Lung microvascular endothelial cell (primary cell): ENCODE measurements at places on chromosomes 2 and 18. TPM values are rescaled to one million over a fixed set of nuclear protein-coding genes. Genes with fewer than 3 reads are reported as not detected.

The KIAA2012 gene
- not detected in 2 replicates for total RNA-seq

The RAB12 gene
- 43.4 and 54.8 TPM in 2 replicates for total RNA-seq

The TRIM43 gene
- total RNA-seq: not detected in 2 replicates

The TMEM163 gene
- total RNA-seq: 1.1 TPM in 1 of 2 replicates, not detected in the other

The TEX44 gene
- total RNA-seq: not detected in 2 replicates

The QPCT gene
- total RNA-seq: 0.60 and 3.7 TPM in 2 replicates

The LYPD1 gene
- 1.1 and 1.2 TPM in 2 replicates for total RNA-seq

The G6PC2 gene
- not detected in 2 replicates for total RNA-seq

The ZBTB7C gene
- total RNA-seq: under 0.01 TPM in 1 of 2 replicates, not detected in the other

The APOB gene
- under 0.01 TPM in 2 replicates for total RNA-seq

The DPP10 gene
- total RNA-seq: not detected in 2 replicates

The CD8B gene
- not detected in 2 replicates for total RNA-seq

GRCh38 chr2:63866009-63866709, 24.5 kb downstream of the UGP2 start:
- no peak for DNase-seq

GRCh38 chr2:197381641-197382040, 53.2 kb downstream of the SF3B1 start:
- DNase-seq: no peak

DNA sequence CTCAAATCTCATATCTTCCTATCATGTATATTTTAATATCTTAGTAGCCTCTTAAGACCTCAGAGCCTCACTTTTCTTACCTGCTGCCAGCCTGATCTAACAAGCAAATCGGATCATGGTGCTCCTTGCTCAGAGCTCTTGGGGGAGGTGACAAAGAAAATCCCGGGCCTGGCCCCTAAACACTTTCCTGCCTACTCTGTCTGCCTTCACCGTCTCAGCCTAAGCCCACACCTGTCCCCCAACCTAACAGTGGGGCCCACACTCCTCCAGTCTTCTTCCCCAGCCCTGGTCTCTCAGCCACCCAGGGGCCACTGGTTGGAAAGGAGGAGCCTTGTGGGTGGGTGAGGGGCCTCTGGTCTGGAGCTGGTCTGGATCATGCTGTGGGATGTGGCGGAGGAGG, 207.3 kb downstream of the HAUS1 start:
- no peak for DNase-seq

GRCh38 chr2:221705185-221705877, 133.2 kb upstream of the EPHA4 start:
- no peak for DNase-seq

- DNase-seq: no peak
Observed at GRCh38 chr2:62495761-62496160, 10.2 kb downstream of the TMEM17 start.

DNA sequence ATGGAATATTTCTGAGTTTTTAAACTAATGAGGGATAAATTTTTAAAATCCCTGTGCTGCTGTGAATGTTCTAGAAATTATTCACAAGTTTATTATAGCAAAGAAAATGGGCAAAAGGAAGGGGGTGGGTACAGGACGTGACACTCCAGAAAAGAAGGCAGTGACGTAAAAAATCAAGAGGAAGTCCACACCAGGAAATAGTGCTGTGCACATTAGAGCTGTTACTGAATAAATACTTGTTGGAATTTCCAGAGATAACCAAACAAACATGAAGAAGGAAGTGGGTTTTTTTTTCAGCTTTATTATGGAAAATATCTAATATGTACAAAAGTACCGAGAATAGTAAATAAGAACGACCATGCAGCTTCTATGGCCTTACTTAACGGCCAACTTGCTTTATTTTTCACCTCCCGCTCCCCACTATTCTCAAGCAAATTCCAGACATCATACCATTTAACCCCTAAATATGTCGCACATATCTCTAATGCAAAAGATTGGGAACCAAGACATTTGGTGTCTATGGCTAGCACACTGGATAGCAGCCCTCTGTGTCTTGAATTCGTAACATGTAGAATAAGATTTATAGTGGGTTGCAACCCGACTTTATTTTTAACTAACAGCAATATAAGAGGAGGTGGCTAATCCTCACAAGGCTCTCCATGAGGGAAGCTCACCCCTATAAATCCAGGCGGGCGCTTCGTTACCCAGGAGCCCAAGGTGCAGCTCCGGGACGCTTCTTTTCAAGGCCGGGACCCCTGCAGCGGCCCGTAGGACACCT, 580 bp upstream of the NDUFV2 start:
- peak; percentile 91 for DNase-seq

DNA sequence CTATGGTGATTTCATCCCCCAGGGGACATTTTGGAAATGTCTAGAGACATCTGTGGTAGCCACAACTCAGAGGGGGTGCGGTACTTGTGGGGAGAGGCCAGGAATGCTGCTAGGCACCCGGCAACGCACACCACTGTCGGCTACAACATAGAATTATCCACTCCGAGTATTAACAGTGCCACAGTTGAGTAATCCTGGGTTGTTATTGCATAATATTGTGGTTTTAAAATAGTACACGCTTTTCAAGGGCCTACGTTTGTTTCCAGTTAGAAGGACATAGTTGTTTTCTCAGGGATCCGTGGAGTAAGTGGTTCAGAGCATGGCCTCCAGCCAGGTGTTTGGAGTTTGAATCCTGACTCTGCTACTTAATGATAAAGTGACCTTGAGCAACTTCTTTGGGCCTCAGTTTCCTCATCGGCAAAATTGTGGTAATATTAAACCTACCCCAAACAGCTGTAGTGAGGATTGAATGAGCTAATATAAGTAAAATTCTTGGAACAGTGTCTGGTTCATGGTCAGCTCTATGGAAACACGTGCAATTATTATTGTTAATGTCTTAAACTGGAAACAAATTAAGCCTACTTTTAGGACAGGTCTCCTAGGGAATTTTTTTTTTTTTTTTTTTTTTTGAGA, 24.5 kb downstream of the CYP27A1 start:
- DNase-seq: no peak

- DNase-seq: no peak
Observed at GRCh38 chr2:6576302-6576701, 289.4 kb downstream of the CMPK2 start.

DNA sequence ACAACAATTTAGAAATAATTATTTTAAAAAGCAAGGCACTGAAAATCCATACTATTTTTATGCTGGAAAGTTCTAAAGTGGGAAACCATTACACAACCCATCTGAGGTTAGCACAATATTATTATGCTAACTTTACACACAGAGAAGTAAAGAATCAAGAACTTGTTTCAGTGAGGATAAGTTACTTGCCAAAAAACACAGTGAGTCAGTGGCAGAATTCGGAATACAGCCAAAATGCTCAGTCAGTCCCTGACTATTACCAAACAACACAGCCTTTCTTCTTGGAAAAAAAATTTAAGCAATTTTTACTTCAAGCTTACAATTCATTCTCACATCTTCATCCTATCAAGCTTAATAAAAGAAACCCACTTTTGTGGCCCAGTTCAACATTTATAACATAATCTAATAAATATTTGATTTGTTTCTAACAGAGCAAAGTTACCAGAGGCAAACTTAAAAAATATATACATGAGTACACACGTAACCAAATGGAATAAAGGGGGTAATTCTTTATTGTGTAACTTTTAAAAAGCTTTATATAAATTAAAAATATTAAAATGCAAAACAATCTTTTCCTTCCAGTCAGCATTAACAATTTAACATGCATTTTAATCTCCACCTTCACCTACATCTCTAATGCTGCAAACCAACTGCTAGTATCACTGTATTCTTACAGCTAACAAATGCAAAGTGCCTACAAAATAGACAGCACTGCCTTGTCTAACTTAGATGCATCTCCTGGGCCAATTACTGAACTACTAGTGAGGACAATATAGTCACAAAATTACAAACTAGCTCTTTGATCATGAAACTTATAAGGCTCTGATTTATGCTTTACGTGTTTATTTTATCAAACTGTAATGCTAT, 55.2 kb downstream of the CCDC88A start:
- peak; percentile 94 for DNase-seq

DNA sequence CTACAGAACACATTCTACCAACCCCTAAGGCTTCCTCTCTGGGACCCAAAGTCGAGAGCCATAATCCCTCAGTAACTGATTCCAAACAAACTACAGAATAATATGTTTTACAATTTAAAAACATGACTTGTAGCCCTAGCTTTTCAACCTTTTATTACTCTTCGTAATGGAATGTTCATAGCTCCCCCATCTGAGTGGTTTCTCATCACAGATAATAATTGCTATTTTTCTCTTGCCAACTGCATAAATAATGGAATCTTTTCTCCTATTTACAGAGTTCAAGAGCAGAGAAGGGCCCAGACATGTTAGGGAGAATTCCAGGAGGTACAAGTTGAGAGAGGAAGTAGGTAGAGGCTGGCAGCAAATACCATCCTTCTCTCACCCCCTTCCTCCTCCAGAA, 59.9 kb upstream of the CERS6 start:
- DNase-seq: no peak

DNA sequence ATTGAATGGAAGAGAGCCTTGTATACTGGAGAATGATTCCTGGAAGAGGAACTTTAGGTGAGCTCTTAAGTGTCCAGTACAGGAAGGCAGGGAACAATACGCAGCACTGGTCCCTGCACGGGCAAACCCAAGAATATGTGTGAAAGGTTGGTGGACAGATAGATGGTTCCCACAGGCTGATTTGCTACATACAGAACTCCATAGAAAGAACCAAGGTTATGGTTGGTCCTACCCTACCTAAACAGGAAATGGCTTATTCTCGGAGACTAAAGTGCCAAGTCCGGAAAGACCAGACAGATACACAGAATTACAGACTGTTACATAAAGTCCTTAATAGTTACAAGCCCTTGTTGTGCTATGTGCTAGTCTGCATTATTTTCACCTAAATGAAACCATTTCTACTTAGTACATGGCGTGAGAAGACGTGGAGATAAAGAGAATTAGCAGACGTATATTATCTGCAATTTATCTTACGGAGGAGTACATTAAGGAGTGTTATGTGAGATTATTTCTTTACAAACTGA, 1.2 kb downstream of the REV1 start:
- DNase-seq: peak; percentile 54

- no peak for DNase-seq
Observed at GRCh38 chr2:218910741-218911140, 30.1 kb downstream of the WNT10A start.

DNA sequence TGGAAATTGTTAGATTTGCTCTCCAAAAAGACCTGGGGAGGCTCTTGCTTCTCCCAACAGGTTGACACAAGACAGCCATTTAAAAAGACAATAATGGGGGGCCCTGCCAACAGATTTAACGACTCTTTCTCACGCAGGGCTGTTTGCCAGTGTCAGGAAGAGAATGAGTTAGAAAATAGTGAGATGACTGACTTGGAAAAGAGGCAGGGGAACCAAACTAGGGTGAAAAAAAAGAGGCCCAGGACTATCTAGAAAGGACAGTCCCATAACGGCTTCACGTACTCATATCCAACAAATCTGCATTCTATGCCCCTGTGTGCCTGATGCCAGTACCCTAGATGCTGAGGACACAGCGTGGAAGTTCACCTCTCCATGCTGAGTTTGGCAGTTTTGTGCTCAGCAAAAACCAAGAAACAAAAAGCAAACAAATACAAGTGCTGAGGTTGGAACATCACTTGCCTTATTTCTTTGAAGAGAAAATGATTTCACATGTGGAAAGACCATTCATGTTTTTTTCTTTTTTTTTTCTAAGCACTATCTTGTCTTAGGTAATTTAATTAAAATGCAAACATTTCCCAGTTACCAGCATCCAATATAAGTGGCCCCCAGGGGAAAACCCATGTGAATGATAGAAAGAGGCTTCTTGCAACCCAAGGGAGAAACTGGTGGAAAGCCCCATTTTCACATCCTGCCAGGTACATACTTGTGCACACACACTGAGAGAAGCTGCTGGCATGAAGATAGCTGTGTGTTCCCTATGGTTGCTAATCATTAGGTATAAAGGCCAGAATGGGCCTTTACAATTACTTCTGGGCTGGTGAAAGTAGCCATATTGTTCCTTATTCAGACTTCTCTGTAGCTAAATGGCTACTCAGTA, 10.6 kb upstream of the WIPF1 start:
- peak; percentile 57 for DNase-seq

- no peak for DNase-seq
Observed at GRCh38 chr2:168025487-168026202, 221.8 kb downstream of the STK39 start.

DNA sequence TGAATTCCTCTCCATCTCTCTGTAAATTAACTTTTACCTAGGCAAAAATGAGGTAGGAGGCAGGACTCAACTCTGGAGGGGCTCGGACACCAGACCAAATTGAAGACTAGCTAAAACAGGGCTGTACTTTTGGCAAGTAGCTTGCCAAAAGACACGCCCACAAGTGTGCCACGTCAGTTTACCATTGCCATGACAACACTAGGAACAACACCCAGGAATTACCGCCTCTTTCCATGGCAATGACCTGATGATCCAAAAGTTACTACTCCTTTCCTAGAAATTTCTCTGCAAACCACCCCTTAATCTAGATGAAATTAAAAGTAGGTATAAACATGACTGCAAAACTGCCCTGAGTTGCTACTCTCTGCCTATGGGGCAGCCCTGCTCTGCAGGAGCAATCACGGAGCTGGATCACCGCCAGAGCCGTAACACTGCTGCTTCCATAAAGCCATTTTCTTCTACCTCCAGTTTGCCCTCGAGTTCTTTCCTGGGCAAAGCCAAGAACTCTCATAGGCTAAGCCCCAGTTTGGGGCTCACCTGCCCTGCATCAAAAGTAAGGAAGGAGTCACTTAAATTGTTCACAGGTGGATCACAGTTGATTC, 66.0 kb upstream of the FAM136A start:
- DNase-seq: peak; percentile 47

DNA sequence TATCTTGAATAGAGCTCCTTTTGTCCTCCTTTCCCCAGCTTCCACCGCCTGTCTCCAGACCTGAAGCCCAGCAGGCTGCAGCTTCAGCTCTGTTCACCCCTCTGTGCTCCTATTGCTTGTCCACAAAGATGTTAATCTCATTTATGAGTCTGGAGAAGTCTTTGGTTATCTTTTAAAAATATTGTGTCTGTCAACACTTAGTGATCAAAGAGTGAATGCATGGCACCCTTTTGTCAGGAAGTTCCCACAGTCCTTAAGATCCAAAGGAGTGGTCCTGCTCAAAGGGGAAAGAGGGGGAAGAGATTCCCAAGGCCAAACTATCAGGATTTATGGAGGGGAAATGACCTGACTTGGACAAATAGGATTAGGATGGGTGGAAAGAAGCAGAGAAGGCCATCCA, 118.9 kb downstream of the ACAA2 start:
- DNase-seq: no peak

- DNase-seq: no peak
Observed at GRCh38 chr2:233112329-233112728, 52.2 kb downstream of the INPP5D start.

GRCh38 chr18:3190610-3191009, 29.2 kb downstream of the MYOM1 start:
- no peak for DNase-seq

- DNase-seq: no peak
Observed at GRCh38 chr2:239678186-239678490, 277.3 kb upstream of the HDAC4 start.

- no peak for DNase-seq
Observed at GRCh38 chr18:49856496-49856895, 43.2 kb upstream of the ACAA2 start.

DNA sequence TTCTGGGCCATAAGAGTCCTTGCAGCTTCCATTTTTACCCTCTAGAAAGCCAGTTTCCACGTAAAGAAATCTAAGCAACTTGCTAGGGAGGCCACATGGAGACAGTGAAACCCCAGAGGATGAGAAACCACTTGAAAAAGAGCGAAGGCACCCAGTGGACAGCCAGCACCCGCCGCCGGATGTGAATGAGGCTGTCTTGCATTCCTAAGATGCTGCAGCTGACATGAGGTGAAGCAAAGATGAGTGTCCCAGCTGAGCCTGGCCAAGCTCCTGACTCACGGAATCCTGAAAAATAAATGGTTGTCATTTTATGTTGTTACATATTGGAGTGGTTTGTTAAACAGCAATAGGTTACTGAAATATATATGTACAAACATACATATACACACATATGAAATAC, 65.9 kb upstream of the STPG4 start:
- DNase-seq: peak; percentile 59
